ENCODE measurements at places on chromosomes 7 and 10.

DNA sequence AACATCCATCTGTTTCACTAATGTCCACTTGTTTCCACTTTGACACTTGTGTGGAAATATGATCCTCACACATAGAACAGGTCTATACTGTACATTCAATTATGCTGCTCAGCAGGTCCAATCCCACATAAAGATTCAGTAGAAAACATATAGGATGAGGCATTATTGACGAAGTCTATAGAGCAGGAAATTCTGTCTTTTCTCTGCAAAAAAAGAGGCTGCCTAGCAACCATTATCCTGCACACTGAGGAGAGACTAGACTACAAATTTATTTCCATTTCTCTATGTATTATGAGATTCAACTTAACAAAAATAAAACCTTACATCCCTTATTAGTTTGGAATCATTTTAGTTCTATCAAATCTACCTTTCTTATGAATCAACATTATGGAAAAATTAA is 204.6 kb upstream of the POM121L12 start:
- no peak for DNase-seq

- no peak for DNase-seq
These were observed 79.8 kb upstream of the GHITM start for GRCh38 chr10:84059526-84059925.

GRCh38 chr10:122459561-122460273 is 1.6 kb upstream of the HTRA1 start:
- no peak for DNase-seq

DNA sequence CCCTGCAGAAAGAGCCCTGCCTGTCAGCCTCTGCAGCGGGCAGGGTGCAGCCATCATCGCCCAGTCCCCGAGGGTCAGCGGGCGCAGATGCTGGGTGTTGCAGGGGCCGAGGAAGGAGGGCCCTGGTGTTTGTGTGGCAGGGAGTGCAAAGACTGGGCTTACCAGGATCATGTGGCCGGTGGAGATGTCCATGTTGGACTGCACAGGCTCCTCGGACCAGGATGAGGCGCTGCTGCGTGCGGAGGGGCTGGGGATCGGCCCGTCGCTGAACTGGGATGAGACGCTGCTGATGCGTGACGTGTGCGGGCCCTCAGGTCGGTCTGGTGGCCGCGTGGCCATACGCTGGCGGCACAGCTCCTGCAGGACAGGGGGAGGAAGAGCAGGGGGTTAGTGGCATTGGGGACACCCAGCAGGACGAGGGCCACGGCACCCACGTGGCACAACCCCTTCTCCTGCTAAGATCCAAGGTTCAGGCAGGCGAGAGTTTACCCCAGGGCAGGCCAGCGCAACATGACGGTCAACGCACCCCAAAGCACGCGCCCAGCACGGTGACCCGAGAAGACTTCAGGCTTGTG is 319.5 kb downstream of the DNAJB6 start:
- no peak for DNase-seq

DNA sequence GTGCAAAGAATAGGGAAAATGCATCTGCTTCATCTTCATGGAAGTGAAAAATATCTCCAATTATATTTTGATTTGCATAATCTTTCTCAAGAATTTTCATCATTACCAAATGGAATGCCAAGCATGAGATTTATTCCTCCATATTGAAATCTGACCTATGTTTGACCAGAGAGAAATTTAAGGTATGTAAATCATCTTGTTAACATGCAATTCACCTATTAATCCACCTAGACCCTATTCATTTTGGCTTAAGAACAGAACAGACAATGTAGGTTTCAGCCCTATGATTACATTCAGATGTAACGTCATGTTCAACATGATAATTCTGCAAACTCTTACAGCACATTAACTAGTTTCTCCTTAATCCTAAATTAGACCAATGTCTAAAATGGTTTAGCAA is 30.8 kb upstream of the TMEM140 start:
- no peak for DNase-seq

DNA sequence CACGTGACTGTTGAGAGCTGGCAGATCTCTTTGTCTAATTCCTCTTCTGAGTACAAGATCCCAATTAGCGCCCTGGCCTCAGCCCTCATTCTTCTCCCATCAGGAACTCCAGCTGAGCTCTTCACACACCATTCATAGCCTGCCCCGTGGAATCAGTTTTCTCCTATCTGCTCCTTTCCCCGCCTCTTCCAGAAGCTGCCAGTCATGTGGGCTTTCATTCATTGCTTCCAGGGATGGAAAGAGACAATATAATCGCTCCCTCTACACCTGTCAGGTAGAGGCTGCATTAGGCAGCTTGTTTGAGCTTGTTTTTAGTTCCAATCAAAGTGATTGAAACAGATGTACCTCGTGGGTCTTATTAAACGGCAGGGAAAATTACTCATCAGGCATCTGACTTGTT is 515.8 kb downstream of the TYW1 start:
- DNase-seq, result no peak

DNA sequence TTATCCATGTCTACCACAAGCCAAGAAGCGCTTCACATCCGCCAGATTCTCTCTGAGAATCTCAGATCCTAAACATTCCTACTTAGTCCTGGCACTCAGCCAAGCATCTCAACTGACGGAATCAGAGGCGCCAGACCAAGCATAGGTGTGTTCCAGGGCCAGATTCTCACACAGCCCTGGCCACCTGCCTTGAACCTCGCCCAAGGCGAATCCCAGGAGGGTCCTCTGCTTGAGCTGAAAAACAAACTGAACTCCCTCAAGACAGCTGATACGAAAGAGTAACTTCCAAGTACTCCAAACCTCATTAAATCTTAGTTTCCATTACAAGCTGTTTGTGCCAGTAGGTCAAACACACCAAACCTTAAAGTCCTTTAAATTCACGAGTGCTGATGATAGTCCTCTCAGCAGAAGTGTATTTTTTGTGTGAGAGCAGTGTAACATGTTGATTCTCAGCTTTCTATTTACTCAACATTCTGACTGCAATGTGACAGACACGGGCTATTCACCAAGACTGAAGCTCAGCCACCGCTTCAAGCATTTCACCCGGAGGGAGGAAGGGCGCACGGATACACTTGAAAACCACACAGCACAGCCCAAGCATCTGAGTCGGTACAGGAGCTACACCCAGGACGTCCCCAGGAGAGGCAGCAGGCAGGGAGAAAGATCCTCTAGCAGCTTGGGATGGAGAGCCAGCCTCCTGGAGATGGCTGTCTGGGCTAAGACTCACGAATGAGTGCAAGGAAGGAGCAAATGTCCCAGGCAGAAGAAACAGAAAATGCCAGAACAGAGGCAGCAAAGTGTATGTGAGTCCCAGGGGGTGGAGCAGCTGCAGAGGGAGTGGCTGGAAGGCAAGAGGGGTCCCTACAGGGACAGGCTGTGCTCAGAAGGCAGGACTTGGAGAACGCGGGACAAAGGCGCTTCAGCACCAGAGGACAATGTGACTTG is 6.0 kb downstream of the PARD3 start:
- no peak for DNase-seq

DNA sequence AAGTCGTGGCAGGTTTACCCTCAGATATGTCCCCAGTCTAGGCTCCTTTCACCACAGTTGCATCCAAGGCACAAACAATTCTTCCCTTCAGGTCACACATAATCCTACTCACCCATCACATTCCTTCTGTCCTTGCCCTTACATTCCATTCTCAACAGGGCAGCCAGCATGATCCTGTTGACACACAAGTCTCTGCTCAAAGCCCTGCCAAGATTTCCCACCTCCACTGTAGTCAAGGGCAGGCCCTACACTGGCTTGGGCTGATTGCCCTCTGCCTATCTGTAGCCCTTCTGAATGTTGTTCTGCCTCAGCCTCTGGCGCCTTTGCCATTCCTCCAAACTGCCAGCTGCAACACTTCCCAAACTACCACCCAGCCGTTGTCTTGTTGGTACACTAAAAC is 187.9 kb upstream of the AKR1E2 start:
- DNase-seq, result no peak

DNA sequence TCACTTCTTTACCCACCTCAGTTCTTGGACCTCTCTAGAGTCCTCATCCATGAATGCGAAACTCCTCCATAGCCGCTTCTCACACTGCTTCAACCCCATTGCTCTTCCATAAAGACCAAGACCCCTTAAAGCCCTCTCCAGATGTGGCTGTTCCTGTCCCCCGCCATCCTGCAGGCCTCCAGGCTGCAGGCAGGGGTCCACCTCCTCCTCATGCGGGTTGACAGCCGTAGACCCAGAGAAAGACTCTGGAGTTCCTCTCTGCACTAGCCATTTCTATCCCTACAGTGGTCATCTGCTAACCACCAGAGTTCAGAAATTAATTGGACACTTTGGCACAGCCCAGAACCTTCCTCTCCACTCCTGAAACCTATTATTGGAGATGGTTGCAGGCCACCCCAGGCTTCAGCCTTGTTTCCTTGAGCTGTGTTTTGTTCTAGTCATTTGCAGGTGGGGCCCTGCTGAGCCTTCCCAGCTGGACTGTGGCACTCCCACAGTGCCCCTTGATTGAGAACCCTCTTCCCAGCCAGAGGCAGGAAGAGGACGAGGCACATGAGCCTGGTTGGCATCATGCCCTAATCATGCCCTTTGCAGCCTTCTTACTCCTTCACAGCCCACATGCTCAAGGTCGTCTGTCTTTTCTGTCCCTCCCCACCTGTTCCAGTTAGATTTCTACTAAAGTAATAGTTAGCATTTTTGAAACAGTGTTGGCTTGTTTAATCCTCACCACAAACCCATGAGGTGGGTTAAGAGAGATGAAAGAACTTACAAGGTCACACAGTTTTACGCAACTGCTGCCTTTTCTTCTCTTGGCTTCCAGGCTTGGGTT is 23.9 kb downstream of the CUL1 start:
- DNase-seq, result no peak
